CD4-positive, alpha-beta T cell treated with Interferon alpha-2 for 1 hour (primary cell): ENCODE measurements at places on chromosomes 5 and 9.

DNA sequence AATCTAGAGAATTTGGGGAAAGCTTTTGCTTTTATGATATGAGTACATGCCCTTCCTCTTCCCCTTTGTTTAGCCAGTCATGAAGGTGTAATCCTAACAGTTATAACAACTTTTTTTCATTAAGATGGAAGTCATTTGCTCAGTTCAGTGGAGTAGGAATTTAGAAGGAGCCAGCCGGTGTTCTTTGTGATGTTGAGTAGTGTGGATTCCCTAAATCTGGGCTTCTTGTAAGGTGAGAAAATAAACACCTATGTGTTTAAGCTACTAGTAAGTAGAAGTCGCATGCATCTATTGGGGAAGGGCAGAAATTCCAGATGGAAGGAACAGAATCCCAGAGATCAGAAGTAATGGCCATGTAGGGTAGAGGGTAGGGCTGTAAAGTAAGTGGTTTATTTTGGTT is 13.6 kb upstream of the CNTLN start:
- no peak for DNase-seq

DNA sequence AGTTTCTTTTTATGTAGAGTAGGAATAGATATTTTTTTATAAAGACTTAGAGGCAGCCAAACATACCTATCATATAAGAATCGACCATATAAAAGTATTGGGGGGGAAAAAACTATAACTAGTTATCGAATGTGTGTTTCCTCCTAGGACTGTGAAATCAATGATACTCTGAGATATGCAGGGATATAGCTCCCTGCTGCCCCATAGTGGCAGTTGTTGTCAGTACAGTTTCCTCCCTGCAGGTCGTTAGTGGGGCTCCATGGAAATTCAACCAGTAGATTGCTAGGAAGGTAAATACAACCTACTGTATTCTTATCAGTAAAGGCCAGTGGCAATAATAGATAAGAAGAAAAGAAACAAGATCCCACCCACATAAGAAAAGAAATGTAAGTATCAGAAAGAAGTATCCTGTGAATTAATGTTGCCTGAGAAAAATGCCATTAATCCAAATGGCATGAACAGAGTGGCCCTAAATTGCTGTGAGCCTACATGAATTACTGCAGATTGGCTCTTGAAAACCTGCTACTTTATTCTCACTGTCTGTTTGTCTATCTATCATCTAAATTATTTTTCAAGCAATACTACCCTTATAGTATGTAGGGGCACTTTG is 136.9 kb upstream of the FBN2 start:
- DNase-seq, result no peak

- DNase-seq, result no peak
Observed at GRCh38 chr9:117771136-117771535, 66.9 kb downstream of the TLR4 start.

DNA sequence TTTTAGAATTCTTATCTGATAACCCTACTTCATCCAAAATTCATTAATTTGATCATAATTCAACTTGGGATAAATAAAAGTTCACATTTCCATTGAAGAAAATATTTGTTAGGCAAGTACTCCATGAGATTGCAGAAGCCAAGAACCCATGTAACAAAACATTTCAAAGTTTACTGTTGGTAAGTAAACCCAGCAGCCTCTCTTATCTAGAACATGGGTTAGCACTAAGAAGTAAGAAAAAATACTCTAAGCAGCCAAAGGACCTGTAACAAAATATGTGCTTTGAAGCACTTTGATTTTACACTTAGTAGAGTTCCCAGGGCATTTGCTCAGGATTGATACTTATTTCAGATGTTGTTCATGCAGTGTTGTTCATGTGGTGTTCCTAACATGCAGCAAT is 8.7 kb downstream of the MAP3K1 start:
- no peak for DNase-seq

DNA sequence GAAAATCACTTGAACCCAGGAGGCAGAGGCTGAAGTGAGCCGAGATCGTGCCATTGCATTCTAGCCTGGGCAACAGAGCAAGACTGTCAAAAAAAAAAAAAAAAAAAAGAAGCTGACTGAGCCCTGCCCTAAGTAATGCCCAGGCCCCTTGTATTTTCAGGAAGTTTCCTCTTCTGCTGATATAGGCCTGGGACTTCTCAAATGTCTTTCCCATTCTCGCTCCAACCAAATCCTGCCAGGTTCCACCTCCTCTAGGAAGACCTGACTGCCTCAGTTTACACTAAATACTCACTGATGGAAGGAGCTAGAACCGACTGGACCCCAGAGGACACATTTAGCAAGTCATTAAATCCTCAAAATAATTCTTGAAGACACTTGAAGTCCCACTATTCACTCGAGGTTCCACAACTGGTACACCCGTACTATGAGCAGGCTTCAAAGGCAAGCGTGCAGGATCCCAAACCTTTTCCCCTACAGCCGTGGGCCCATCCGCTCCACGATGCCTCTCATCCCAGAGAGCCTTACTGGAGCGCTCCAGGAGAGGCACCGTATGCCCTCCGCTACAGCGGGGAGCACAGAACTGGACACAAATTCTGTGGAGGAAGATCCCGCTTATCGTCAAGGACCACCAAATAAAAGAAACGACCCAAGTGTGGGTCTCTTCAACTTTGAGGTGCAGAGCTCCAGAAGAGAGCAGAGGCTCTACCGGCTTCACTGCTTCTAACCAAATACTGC is 676 bp downstream of the NOL6 start:
- DNase-seq, result no peak

DNA sequence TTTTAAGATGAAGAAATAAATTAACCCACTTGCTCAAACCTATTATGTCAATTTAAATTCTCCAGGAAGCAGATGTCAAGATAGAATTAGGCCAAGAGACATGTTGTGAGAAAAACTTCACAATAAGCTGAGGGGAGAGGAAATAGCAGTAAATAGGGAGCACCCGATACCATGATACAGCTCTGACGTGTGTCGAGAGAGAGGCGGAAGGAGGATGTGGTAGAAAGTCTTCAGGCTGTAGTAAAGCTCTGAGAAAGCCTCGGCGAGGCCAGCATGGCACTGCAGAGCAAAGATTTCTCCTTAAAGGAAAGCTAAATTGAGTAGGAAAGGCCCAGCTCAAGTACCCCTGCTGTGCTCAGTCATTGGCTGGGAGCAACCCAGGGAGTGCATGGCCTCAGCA is 6.0 kb upstream of the PUM3 start:
- DNase-seq, result no peak

DNA sequence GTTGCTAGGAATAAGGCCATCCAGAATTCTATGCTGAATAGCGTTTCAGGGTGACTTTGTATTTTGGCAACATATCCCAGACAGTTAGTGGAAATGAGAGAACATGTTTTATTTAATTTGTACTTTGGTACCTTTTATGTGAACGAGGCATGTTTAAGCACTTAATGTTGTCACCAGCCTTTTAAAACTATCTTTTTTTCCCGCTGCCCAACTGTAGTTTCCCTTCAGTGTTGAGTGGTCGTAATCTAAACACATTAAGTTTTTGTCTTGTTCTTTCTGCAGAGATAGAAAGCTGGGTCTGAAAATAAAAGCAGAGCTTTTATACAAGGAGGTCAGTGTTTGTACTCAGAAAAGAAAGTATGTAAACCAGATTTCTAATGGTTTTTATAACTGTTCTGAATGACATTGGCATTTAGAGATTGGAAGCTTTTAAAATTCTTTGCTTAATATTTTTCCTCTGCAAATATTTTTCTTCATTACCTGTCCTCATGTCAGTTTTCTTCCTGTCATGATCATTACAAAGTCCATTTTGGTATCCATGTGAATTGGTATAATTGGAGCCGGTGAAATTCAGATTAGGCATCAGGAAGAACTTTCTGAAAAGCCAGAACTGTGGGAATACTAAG is 100.7 kb downstream of the ARHGEF28 start:
- no peak for DNase-seq
